Esophagus mucosa (tissue), 1 donor: ENCODE measurements at places on chromosomes 4 and X.

GRCh38 chr4:4575284-4576211, 33.7 kb upstream of the STX18 start:
- peak; percentile 63 for ATAC-seq

GRCh38 chr4:82213485-82214417, 160.0 kb downstream of the HNRNPD start:
- no peak for ATAC-seq

DNA sequence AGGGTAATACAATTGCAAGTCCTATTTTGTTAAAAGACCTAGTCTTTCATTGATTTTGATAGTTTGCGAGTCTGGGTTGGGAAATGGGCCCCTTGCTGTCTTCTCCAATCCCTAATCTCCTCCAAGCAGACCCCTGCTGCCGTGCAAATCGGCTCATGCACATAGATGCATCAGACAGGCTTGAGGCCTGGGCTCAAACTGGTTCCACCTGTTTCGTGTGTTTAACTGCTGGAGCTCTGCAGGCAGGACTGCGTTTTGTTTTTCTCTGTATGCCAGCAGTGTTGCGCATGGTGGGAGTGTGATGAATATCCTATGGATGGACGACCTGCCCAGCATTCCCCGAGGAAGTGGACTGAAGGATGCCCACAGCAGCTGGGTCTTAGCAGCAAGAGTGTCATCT, 133.9 kb downstream of the PDGFRA start:
- no peak for ATAC-seq

GRCh38 chr4:139762720-139763119, 97.1 kb downstream of the MGST2 start:
- ATAC-seq: peak; percentile 51

DNA sequence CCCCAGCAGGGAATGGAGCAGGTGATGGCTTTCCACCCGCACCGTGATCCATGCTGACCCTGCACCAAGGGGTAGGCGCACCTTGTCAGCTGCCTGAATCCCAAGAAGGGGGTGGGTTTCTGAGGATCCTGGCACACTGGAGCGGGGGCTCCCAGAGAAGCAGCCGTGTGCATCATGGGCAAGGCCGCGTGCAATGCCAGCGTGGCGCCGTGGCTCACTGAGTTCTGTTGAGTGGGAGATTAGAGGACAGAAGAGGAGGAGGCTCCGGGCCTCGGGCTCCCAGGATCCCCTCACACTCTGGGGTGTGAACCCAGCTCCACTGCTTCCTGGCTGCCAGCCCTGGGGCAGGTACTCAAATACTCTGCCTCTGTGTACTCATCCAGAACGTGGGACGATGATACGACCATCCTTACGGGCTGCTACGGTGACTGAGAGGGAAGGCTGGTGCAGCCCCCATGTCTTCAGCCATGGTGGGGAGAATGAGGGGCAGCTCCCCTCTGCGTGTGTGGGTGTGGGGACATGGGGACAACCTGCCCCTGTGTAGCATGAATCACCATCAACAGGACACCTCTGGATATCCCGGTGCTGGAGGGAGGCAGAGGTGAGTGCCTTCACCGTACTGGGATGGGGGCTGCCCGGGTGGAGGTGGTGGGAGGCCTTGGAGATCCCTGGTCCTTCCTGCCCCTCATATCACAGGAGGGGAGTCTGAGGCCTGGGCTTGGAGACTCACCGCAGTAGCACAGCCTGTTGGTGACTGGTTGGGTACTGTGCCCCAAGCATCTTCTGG, 52.6 kb downstream of the CPZ start:
- no peak for ATAC-seq

- ATAC-seq: no peak
Observed at GRCh38 chr4:3252831-3253641, 4.1 kb downstream of the MSANTD1 start.

GRCh38 chrX:71935476-71935875, 24.8 kb downstream of the NHSL2 start:
- ATAC-seq: no peak

- peak; percentile 86 for ATAC-seq
Observed at GRCh38 chr4:40990236-40990898, 224.0 kb downstream of the APBB2 start.

GRCh38 chrX:74389016-74389722, 32.1 kb upstream of the SLC16A2 start:
- no peak for ATAC-seq

GRCh38 chr4:18733961-18734360, 712.4 kb upstream of the LCORL start:
- ATAC-seq: no peak

- no peak for ATAC-seq
Observed at GRCh38 chr4:156581282-156582063, 390.1 kb downstream of the PDGFC start.

GRCh38 chr4:87188932-87189331, 31.5 kb downstream of the KLHL8 start:
- ATAC-seq: no peak

GRCh38 chr4:18840481-18840880, 818.9 kb upstream of the LCORL start:
- ATAC-seq: no peak

DNA sequence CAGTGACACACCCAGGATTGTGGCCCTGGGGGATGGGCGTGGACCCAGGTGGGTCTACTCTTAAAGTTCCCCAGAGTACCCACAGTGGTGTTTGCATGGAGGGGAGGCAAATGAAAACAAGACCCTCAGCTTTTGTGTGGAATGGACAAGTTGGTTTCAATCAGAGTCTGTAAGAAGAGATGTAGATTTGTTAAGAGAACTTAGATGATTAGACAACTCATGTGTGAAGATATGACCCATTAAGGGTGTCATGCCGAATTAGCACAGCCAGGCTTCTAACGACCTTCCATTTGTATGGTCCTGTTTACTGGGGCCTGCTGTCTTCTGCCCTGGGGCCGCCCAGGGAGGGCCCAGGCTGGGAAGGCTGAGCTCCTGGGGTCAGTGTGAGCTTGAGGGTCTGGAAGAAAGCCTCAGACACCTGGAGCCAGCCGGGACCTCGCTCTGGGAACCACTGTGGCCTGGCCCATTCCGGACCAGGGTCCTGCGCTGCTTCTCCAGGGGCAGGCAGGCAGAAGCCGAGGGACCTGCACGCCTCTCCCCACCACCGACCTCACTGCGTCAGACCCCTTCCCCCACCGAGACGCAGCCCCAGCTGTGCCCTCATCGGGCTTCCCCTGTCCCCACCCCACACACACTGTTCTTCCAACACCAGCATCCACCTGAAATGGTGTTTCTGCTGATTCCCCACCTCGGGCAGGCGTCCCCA, 20.4 kb downstream of the UVSSA start:
- no peak for ATAC-seq

GRCh38 chr4:73593631-73594241, 26.5 kb downstream of the RASSF6 start:
- ATAC-seq: no peak

GRCh38 chr4:2954358-2955185, 8.6 kb downstream of the NOP14 start:
- ATAC-seq: no peak

GRCh38 chrX:9724711-9725110, 40.9 kb downstream of the GPR143 start:
- ATAC-seq: no peak

- no peak for ATAC-seq
Observed at GRCh38 chr4:6561706-6562371, 13.2 kb upstream of the MAN2B2 start.

GRCh38 chrX:149495573-149496071, 9.5 kb downstream of the IDS start:
- ATAC-seq: peak; percentile 87

DNA sequence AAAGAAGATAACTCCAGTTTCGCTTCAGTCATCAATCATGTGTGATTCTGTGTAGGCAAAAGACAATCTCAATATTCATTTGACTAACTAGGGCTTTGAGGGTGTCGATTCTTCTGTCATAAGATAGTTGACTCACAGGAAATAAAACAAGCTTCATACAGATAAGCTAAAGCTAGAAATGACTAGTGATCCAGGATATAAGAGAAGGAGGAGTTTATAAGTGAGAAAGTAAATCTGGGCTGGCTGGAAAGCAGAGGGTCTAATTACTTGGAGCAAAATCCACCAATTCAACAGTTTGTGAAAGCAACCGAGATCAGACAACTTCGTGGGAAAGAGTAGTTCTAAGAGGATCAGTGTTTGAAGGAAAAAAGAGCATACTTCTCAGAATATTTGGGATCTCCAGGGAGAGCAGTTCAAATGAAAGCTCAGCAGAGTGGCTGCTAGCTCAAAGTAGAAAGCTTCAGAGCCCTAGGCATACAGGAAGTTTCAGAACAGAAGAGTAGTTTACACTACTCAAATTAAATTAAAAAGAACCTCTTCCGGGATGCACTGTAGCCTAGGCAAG, 429.3 kb downstream of the INPP4B start:
- ATAC-seq: peak; percentile 44

- no peak for ATAC-seq
Observed at GRCh38 chrX:1870421-1870820, 255.6 kb downstream of the ASMT start.
